Stimulated activated CD4-positive, alpha-beta T cell treated with anti-CD3 and anti-CD28 coated beads, Interleukin-1b, Interleukin-23, amount 100 ng/mL, for 48 hours (primary cell): ENCODE measurements at places on chromosomes 3 and 15.

- DNase-seq, result no peak
Observed at GRCh38 chr3:139757448-139758030, 79.8 kb upstream of the NMNAT3 start.

GRCh38 chr3:98360681-98361080 is 7.0 kb downstream of the OR5K4 start:
- DNase-seq, result no peak

DNA sequence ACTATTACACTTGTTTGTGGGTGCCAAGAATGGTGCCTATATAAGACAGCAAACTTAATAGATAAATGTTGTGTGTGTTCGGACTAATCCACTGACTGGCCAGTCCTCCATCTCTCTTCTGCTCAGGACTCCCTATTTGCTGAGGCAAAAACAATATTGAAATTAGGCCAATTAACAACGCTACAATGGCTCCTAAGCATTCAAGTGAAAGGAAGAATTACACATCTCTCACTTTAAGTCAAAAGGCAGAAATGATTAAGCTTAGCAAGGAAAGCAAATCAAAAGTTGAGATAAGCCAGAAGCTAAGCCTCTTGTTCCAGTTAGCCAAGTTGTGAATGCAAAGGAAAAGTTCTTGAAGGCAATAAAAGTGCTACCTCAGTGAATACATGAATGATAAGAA is 126.9 kb downstream of the CCNL1 start:
- DNase-seq, result no peak

- no peak for DNase-seq
Observed at GRCh38 chr3:183151821-183152351, 10.6 kb downstream of the LAMP3 start.

DNA sequence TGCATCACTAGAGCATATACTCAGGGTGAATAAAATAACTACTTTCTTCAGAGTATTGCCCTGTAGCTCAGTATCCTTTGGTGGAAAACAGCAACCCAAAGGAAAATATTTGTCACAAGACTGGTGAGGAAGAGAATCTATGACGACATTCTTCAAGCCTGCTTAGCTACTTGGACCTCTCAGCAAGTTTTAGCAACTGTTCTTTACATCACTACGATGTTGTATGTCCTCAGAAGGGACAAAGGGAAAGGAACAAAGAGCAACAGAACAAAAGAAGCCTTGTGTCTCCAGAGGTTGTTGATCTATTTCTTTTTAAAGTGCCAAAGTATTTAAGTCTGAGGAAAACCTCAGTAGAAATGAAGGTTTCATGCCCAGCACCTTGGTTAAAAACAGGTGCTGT is 746.7 kb downstream of the NAALADL2 start:
- no peak for DNase-seq
